Activated gamma-delta T cell (primary cell): ENCODE measurements at places on chromosomes 12 and 14.

- no peak for DNase-seq
Measured at GRCh38 chr14:101398011-101398410, 163.3 kb upstream of the DIO3 start.

DNA sequence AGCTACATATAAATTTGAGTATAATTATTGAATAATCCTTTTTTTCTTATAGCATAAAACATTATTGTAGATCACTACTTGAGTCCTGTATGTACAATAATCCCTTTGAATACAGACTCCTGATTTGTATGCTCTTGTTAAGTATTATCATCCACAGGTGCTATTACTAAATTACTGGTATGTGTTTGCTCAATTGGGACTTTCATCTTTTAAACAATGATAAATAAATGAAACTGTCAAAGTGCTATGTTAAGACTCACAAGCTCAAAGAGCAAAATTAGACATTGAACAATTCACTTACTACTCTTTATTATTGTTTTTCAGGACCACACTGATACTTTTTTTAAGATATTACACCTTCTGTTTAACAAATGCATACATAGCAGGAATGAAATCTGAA is 17.8 kb downstream of the MIA2 start:
- DNase-seq, result no peak

GRCh38 chr14:64715628-64716412 is 11.6 kb downstream of the PLEKHG3 start:
- DNase-seq, result no peak

GRCh38 chr12:98456576-98457573 is 58.5 kb upstream of the TMPO start:
- no peak for DNase-seq

DNA sequence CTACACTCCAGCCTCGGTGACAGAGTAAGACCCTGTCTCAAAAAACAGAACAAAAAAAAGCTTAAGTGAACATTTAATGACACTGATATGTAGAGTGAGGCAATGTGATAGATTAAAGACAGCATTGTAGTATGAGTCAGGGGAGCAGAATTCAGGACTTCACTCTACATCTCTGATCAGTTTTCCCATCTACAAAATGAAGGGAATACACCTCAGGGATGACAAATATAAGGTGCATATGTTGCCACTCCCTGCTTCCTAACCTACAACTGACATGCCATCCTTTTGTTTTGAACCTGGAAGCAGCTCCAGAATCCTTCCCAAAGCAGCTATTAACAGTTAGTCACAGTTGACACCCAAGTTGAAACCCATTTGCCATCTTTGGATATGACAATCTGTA is 30.9 kb upstream of the STRN3 start:
- no peak for DNase-seq

DNA sequence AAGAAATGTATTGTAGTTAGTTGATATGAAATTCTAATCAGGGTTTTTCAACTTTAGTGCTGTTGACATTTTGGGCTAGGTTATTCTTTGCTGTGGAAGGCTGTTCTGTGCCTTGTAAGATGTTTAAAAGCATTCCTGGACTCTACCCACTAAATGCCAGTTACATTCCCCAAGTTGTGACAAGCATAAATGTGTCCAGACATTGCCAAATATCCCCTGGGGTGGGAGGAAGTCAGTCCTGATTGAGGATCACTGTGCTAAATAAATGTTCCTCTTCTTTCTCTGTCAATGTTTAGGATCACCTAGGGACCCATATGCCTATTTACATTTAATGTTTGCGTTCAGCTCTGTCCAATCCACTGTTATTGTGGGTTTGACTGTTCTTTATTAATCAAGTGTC is 268.3 kb downstream of the TMTC2 start:
- no peak for DNase-seq

DNA sequence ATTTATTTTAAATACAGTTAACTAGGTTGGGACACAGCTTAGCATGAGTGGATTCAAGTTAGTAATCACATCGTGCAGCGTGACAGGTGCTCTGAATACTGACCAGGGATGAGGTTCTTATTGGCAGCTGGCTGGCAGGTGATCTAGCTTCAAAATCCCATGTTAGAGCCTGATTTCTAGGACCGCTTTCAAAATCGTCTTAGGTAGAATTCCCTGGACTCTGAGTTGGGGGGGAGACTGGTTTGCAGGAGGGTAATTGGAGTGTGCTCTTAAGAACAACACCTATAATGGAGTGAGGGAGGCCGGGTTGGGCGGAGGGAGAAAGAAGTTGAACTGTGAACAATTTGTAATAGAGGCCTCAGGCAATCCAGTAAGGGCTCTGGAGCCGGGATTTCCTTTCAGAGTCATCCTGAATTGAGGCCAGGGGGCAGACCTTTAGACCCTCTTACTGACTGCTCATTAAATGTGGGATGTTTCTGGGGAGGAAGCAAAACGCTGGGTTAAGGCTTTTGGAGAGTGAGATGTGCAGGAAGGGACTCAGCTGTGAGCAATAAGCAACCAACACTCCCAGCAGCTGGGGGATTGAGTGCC is 874 bp upstream of the YARS2 start:
- DNase-seq, result no peak

DNA sequence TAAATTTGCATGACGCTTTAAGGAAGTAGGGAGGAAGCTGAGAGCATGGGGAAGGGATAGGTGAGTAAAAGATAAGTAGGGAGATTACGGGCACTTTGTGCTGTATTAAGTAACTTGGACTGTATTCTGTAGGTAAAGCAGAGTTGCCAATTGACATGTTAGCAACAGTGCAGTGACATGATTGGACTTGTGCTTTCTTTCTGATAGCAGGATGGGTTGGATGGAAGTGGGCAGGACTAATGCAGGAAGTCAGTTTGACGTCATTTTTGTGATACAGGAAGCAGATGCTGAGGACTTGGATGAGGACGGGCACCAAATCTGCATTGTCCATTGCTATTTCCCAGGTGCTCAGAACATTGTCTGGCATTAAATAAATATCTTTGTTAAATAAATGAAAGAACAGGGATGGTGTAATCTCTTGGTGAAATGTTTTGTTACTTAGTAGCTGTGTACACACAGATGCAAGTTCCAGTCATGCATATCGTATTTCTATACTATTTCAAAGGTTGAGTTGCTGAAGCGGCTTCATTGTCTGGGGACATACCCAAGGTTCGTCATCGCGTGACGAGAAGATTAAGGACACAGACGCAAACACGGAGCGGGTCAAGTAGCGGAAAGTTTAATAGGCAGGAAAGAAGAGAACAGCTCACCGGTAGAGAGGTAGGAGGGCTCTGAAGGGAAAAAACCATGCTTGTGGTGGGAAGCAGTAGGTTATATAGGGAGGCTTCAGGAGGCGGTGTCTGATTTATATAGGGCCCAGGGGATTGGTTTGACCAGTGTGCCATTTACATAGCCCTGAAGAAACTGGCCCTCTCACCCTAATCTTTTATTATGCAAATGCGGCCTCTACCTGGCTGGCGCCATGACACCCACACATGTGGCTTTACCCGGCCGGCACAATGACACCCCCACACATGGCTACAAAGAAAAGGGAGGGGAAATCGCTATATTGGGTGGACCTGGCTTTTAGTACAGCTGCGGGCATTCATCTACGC is 30.7 kb downstream of the GUCY2C start:
- no peak for DNase-seq

GRCh38 chr14:100662879-100663760 is 63.6 kb upstream of the DLK1 start:
- no peak for DNase-seq
